ENCODE measurements at places on chromosomes 2 and 18. TPM values are rescaled to one million over a fixed set of nuclear protein-coding genes. Genes with fewer than 3 reads are reported as not detected.

The MBD1 gene
- 50.5 TPM for total RNA-seq

The PAX8 gene
- total RNA-seq, result 0.57 TPM

The SPEG gene
- 4.9 TPM for total RNA-seq

The RAB17 gene
- 0.40 TPM for total RNA-seq

The ELOA2 gene
- total RNA-seq, result not detected

The WNT10A gene
- 0.12 TPM for total RNA-seq

The METTL5 gene
- total RNA-seq, result 107 TPM

The DPP10 gene
- total RNA-seq, result not detected

The MC2R gene
- not detected for total RNA-seq

The PROKR1 gene
- total RNA-seq, result not detected

The KIF1A gene
- total RNA-seq, result 16.2 TPM

The HPCAL1 gene
- total RNA-seq, result 68.5 TPM

The IL36RN gene
- not detected for total RNA-seq

The SMYD1 gene
- not detected for total RNA-seq

The CHRND gene
- total RNA-seq, result not detected

The KLHL29 gene
- 4.6 TPM for total RNA-seq

The MCM6 gene
- 18.5 TPM for total RNA-seq

The CDCA7 gene
- total RNA-seq, result 24.8 TPM

The HOXD10 gene
- 18.6 TPM for total RNA-seq

The ARHGEF4 gene
- total RNA-seq, result 1.5 TPM

The ANKRD30B gene
- not detected for total RNA-seq

The TMBIM1 gene
- 39.1 TPM for total RNA-seq

The SLC35F6 gene
- total RNA-seq, result 18.5 TPM

The CYP27A1 gene
- 0.80 TPM for total RNA-seq

The BMP10 gene
- not detected for total RNA-seq

The HTR2B gene
- total RNA-seq, result not detected

The HMSD gene
- total RNA-seq, result 0.06 TPM

The MAP3K2 gene
- 25.8 TPM for total RNA-seq

The PARD6G gene
- 1.3 TPM for total RNA-seq

The MAP3K19 gene
- not detected for total RNA-seq

The PROC gene
- not detected for total RNA-seq

The NFATC1 gene
- 1.5 TPM for total RNA-seq

The CD28 gene
- total RNA-seq, result not detected

The DNAJC5G gene
- total RNA-seq, result not detected

The PDE6D gene
- 64.3 TPM for total RNA-seq

The TGIF1 gene
- 48.0 TPM for total RNA-seq

The GNAL gene
- 0.97 TPM for total RNA-seq

The ST6GAL2 gene
- 21.9 TPM for total RNA-seq

The RBM43 gene
- 0.57 TPM for total RNA-seq

The GBX2 gene
- total RNA-seq, result 8.0 TPM

The GALNT5 gene
- 0.03 TPM for total RNA-seq

The GPR148 gene
- total RNA-seq, result not detected

The DRC1 gene
- total RNA-seq, result not detected

The SOCS6 gene
- 17.0 TPM for total RNA-seq

The SS18 gene
- 162 TPM for total RNA-seq

The POU3F3 gene
- total RNA-seq, result 6.5 TPM

The FER1L5 gene
- total RNA-seq, result not detected

The PLA2R1 gene
- total RNA-seq, result 1.4 TPM

The PIKFYVE gene
- 12.5 TPM for total RNA-seq

The ACKR3 gene
- total RNA-seq, result 5.4 TPM

The LYG2 gene
- total RNA-seq, result not detected

The PPM1B gene
- 20.7 TPM for total RNA-seq

The CNGA3 gene
- not detected for total RNA-seq

The TEKT4 gene
- total RNA-seq, result not detected

The SLC14A1 gene
- total RNA-seq, result 7.5 TPM

The ABCG5 gene
- total RNA-seq, result not detected

The CSRNP3 gene
- 2.7 TPM for total RNA-seq

The FNDC4 gene
- 1.9 TPM for total RNA-seq

The ACVR1 gene
- 7.2 TPM for total RNA-seq

The TGFBRAP1 gene
- total RNA-seq, result 13.4 TPM
